ENCODE measurements at places on chromosomes 13 and 19.

DNA sequence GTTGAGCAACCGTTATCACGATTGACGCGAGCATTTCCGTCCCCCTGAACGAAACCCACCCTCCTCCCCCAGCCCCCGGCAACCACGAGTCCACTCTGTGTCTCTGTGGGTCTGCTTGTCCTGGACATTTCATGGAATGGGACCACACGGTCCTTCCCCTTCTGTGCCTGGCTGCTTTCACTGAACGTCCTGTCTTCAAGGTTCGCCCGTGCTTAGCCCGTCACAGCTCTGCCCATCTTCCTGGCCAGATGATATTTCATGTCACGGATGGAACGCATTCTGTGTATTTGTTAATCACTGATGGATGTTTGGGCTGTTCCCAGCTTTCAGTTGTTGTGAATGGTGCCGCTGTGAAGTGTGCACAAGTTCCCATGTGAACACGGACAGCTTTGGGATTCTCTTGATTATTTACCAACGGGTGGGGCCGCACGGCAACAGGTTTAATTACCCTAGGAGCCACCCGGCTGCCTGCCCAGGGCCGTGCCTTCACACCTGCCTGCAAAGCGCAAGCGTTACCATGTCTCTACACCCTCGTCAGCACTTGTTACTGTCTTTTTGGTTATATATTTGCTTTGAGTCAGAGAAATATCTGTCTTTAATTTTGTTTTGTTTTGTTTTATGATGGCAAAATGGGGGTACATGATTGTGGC is 42.5 kb downstream of the RASA3 start:
- no peak for ATAC-seq

GRCh38 chr19:2627319-2627829 is 75.1 kb downstream of the GNG7 start:
- peak; percentile 95 for ATAC-seq

GRCh38 chr13:25329706-25330105 is 28.3 kb downstream of the NUP58 start:
- no peak for ATAC-seq

DNA sequence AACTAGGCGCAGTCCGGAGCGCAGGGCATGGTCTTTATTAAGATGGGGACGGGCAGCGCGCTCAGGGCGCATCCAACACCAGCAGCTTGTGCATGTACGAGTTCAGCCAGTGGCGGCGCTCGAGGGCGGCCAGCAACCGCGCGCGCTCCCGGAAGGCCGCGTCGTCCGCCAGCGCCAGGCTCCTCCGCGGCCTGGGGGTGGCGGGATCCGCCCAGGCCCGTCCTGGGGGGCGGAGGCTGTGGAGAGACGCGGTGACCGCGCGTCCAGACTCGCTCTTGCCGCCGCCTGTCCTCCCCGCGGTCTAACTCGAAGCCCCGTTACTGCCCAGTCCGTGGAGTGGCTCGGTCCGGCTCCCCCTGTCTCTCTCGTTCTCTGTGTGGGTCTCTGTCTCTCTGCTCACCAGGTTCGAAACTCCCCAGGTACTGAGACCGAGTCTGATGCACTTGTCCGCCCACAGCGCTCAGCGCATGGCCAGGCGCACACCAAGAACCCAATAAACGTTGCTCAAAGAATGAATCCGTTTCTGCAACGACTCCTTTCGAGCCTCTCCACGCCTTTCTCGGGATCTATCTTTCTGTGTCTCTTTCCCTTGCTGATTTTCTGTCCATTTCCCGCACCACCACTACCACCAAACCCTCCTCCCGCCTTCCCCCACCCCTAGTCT is 702 bp downstream of the PTH2 start:
- peak; percentile 77 for ATAC-seq

- no peak for ATAC-seq
Measured at GRCh38 chr13:41005704-41006103, 13.4 kb downstream of the ELF1 start.

DNA sequence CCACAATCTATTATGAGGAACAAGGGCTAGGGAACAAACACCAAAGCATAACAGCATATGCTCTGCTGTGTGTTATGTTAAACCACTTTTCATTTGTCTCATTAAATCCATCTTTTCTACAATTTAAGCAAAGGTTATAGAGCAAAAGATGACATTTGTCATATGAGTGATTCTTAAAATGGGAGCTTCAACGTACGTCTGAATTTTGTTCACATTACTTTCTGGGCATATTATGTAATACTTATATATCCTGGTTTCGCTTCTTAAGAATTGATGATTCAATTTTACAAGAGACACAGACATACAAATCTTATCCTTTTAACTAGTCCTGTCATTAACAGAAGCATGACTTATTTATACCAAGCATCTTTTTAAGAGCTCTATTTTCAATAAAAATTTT is 3.3 kb upstream of the TPP2 start:
- no peak for ATAC-seq

GRCh38 chr13:112986946-112987681 is 18.1 kb downstream of the MCF2L start:
- no peak for ATAC-seq

- ATAC-seq: peak; percentile 20
Measured at GRCh38 chr19:42553292-42554045, 25.2 kb upstream of the CEACAM1 start.

GRCh38 chr19:15253061-15253460 is 20.8 kb upstream of the EPHX3 start:
- no peak for ATAC-seq

DNA sequence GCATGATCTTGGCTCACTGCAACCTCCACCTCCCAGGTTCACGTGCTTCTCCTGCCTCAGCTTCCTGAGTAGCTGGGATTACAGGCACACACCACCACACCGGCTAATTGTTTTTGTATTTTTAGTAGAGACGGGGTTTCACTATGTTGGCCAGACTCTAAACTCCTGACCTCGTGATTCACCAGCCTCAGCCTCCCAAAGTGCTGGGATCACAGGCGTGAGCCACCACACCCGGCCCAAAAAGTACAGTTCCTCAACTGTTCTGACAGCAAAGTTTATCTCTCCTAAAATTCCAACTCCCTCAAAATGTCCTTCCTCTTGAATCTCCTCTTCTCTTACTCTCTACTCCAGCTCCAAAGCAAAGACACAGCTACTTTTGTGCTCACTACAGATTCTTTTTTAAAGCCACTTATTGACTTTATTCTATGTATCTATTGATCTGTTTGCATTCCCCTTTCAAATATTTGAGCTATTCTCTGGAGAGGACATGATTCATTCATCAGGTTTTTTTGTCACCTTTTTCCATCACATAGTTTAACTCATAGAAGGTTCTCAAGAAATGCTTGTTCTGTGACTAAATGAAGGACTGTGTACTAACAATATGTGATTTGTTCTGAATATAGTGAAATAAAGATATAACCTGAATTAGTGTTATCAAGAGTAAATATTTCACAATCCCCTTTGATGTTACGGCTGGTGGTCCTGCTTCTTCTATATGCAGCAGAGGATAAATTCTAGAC is 142.2 kb downstream of the TBC1D4 start:
- no peak for ATAC-seq

GRCh38 chr13:107138486-107138885 is 570.5 kb upstream of the ARGLU1 start:
- peak; percentile 60 for ATAC-seq

DNA sequence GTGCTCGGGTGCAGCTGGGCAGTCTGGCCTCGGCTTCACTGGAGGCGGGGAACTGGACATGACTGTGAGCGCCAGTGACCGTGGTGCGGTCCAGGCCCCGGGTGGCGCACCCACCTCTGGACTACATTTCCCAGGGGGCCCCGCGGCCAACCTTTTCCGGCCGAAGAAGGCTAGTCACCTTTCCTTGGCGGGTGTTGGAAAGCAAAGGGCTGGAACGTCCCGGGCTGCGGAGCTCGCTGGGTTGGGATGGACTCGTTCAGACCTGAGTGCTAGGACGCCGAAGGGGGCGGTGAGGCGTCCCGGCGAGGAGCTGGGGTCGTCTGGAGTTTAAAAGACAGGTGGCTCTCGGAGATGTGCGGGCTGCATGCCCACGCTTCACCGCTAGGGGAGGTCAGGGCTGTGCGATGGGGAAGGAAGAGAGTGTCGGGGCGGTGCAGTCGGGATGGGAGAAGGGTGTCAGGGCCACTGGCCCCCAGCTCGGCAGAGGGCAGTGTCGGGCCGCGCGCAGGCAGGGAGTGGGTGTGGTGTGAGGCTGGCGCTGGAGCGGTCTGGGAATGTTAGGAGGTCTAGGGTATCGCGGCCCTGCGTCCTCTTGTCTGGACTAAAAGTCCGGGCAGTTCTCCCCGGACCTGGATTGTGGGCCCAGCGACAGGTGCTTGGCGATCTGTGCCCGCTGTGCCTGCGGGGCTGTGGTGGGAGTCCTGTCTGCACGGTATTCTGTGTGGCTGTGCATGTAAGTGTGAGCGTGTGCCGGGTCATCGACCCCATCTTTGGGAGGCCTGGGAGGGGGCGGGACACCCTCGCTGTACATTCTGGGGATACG is 57.1 kb downstream of the ZNF568 start:
- ATAC-seq: peak; percentile 100

- ATAC-seq: no peak
Measured at GRCh38 chr19:38449518-38449917, 16.0 kb downstream of the RYR1 start.

Data from SK-N-SH treated with all-trans-retinoic acid at 6 μM for 48 hours (cell line).